Dermis microvascular lymphatic vessel endothelial cell (primary cell): ENCODE measurements at places on chromosomes 6 and 20. TPM values are rescaled to one million over a fixed set of nuclear protein-coding genes. Genes with fewer than 3 reads are reported as not detected.

Gene SLCO4A1
- total RNA-seq = 0.51 and 0.90 TPM in 2 replicates

GRCh38 chr20:9163251-9163650 is 94.4 kb downstream of the PLCB4 start:
- no peak for DNase-seq

- DNase-seq = no peak
Observed at GRCh38 chr6:34829137-34829536, 37.3 kb downstream of the BLTP3A start.

DNA sequence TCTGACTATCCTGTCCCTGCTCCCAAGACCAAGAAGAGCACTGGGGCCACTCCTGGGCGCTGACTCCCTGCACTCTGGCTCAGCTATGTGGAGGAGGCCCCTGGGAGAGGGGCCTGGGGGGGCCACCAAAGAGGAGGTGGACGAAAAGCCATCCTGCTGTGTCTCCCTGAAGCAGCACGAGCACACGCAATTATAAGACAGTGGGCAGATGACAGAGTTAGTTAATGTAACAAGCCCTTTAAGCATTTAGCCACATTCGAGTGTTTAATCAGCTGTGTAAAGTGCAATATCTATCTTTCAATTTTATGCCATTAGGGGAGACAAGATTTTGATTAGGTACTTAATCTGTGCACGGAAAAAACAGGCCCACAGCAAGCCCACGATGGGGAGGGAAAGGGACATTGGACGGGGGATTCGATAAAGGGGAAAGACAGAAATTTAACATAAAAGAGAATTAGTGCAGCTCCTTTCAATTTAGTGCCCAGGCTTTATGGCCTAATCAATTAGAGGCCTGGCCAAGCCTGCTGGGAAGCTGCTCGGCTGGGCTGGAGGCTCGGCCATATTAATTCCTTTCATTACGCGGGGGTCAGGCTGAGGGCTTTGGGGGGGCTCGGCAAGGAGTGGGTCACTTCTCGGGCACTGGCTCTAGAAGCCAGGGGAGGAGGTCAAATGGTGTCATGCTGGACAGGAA is 286.2 kb downstream of the DHX35 start:
- no peak for DNase-seq

Gene SUMO4
- 0.26 and 1.0 TPM in 2 replicates for total RNA-seq

- DNase-seq = no peak
Observed at GRCh38 chr6:25404693-25405169, 125.6 kb downstream of the CARMIL1 start.

DNA sequence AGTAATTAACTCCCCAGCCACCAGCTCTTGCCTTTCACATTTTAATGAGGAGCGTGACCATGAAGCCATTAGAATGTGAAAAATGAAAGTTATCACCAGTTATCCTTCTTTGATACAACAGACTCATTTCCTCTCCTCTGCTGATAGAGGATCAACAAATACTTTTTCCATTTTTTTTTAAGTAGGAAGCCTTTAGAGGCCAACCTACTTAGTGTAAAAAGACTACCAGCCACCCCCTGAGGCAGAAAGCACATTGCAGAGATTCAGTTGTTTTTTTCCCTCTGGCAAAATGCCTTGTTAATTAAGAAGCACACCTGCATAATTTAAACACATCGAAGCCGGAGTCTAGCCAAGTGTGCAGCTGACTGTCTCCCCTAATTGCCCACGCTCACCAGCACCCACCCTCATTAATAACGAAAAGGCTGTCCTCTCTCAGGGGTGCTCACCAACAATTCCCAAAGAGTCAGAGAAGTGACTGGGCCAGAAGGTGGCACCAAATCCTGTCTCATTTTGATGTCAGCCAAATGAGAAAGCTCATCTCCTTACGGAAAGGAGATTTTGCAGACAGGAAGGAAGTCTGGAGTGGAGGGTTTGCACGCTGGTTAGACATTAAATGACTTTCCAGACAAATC is 60.9 kb upstream of the MC3R start:
- no peak for DNase-seq

Gene DNMT3B
- 1.4 and 1.9 TPM in 2 replicates for total RNA-seq

Gene GABBR1
- 1.9 and 2.9 TPM in 2 replicates for total RNA-seq
